Mucosa of gallbladder (tissue), 1 donor: ENCODE measurements at places on chromosomes 3 and 15. TPM values are rescaled to one million over a fixed set of nuclear protein-coding genes. Genes with fewer than 3 reads are reported as not detected.

The CX3CR1 gene
- 22.6 TPM for total RNA-seq

- no peak for DNase-seq
These were observed 32.6 kb downstream of the SEMA7A start for GRCh38 chr15:74400915-74401757.

The CPN2 gene
- 0.12 TPM for total RNA-seq

- DNase-seq, result no peak
These were observed 10.1 kb downstream of the KLF13 start for GRCh38 chr15:31336593-31337295.

The FGF12 gene
- 1.4 TPM for total RNA-seq

The AGBL1 gene
- total RNA-seq, result not detected

GRCh38 chr15:91061997-91062396 lies 38.1 kb upstream of the SV2B start:
- no peak for DNase-seq

DNA sequence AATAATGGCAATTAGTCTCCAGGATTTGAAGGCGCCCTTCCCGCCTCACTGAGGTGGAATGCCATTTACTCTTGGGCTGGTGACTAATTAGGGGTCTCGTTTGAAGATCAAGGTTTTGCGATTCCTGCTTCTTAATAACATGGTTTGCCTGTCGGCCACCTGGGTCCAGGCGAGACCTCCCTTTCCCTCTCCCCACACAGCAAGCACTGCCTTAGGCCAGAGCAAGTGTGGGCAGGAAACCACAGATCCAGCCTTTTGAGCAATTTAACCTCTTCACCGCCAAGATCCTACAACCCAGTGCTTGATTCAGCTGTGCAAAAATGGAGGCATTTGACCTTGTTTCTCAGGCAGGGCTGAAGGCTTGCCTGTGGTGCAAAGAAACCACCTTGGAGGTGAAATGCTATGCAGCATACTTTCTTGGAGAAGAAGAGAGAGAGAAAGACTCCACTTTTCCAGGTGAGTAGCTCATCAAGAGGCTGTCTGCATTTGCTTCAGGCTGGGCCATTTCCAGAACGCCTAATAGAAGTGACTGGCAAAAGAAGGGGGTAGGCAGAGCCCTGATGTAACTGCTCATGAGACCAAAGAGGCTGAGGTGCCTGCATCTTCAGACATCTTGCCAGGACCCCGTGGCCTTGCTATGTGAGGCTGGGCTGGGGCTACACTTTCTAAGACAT lies 34.1 kb upstream of the WNT5A start:
- no peak for DNase-seq

DNA sequence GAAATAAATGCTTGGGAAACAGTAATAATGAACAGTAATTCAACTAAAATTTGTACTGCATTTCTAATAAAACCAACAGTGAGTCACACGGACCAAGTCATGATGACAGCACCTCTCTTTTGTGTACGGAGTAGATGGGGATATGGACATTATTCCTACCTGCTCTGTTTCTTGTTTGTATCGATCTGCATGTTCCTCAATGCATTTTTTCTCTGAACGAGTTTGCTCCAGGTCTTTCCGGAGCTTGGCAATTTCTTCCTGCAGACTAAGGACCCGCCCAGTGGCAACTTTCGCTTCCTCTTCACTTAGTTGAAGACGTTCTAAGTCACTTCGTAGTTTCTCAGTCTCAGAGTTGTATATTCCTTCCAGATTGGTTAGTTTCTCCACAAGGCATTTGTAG lies 74.4 kb upstream of the MYO5C start:
- DNase-seq, result no peak

DNA sequence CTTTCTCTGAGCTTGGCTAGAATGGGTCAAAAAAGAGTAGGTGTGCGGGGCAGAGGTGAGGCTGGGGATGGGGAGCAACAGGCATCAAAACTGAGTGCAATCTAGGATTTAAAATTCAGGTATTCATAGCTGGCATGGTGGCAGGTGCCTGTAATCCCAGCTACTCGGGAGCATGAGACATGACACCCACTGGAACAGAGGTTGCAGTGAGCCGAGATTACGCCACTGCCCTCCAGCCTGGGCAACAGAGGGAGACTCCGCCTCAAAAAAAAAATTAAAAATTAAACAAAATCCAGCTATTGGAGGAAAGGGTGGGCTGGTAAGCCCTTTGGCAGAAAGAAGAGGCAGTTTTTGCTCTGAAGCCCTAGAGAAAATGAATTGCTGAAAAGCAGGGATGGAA lies 485.8 kb upstream of the PROK2 start:
- DNase-seq, result no peak

DNA sequence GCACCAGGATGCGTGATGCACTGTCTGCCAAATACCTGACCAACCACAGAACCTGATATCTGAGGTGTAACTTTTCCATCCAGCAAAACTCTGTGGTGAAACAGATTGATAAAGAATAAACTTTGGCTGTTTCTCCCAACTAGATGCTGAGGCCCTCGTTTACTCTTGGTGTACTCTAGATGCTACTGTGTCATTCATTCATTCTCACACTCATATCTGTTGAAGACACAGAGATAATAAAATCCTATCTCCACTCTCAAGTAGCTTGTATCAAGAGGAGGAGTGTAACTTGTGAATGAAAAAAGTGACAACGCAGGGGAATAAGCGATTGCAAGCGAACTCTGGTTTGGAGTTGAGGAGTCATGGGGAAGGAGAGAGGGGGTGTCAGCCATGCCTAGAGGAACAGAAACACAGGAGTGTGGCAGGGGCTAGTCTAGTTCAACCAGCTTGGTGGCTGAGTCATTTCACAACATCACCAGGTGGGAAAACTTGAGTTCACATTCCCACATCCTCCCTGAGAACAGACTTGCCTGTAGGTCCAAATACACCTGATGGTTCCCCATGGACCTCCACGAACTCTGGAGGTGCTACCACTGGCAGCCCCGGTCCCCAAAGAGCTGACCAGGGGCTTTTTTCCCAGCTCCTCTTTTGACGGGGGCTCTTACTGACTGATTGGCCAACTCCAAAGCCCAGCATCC lies 73.3 kb upstream of the SNRK start:
- no peak for DNase-seq

The ABHD2 gene
- 430 TPM for total RNA-seq

The KIF7 gene
- total RNA-seq, result 6.1 TPM

The DLL4 gene
- 7.2 TPM for total RNA-seq

DNA sequence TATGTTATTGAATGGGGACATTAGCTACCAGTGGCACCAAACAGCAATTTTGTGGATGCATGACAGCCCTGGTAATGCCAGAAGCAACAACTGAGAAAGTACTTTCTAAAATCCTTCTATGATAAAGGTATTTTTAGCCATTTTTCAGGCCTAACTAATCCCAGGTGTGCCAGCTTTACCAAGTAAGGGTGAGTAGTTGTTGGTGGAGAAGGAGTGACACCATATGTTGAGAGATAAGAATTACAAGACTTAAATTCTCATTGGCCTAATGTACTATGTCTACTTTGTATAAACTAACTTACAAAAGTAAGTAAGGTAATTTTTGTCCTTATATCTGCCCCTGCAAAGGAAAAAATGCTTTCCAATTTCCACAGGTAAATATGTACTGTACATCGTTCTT lies 4.1 kb upstream of the COX17 start:
- no peak for DNase-seq

- DNase-seq, result no peak
These were observed 233.1 kb upstream of the HES1 start for GRCh38 chr3:193902607-193903511.

DNA sequence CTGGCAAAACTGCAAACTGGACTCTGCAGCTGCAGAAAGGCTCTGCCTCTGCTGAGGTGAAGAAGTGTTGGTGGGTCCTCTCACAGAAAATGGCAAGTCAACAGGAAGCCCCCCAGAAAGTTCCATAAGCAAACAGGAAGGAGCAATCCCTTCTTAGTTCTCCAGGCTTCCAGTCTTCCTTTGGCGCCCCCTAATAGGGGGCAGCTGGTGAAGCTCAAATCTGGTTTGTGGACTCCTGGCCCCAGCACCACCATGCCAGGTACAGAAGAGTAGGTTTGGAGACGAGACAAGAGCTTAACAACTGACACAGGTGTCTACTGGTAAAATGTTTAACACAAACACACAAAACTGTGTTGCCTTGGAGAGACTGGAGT lies 35.5 kb downstream of the LEO1 start:
- no peak for DNase-seq

DNA sequence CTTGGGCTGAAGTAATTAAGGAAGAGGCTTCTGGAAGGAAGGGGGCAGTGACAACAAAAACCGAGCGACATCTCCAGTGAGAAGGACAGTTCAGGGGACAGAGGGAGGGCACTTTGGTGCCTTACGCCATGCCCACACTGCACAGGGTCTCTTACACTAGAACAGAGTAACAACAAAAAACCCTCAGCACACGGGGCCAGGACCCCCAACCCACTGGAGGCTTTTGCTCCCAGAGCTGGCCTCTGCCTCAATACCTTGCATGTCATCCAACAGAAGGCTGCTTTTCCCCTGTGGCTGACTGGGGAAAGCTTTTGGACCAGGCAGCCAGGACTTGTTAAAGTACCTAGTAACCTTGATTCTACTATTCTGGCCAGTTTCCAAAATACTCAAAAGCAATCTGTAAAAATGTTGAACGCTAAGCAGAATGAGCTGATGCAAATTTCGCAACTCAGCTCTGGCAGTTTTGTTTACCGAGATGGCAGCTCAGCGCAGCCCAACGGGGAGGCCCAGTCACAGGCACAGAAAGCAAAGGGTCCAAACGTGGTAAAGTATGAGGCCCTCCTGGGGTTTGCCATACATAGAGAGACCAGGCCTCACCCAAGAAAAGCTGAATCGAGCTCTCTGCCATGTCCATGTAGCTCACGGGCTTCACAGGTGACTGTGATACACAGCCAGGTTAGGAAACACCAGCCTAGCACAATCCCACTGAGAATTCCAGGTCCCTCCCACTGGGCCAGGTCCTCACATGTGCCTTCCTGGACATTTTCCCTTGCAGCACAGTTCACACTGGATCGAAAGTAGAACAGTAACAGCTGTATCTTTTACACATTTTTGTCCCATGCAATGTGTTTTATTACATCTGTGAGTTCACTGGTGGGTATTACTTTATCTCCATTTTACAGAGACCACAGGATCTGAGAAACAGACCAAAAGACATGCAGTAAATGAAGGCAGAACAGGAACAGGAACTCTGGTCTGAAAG lies 6.0 kb downstream of the CHCHD4 start:
- no peak for DNase-seq

- no peak for DNase-seq
These were observed 317.8 kb upstream of the C2CD4B start for GRCh38 chr15:62482785-62483429.

The CTXN2 gene
- 0.06 TPM for total RNA-seq

- DNase-seq, result no peak
These were observed 300.6 kb upstream of the KCNH8 start for GRCh38 chr3:18847583-18848197.

GRCh38 chr15:40197434-40197833 lies 36.6 kb downstream of the BUB1B start:
- no peak for DNase-seq

DNA sequence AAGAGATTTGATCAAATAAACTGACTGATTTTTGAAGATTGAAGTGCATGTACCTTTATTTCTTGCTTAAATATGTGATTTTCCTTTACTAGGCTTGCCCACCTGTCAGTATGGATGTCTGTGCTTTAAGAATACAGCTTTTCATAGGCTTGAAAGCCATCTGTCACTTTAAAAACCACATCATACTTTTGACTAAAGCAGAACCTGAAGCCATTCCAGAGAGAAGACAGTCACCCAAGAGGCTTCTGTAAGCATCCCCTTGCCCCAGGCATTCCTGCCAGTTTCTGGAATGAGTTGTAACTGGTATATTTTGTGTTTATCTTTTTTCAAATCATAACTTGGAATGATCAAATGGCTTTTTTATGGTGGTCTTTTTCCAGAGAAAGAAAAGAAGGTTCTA lies 24.0 kb downstream of the HPS3 start:
- DNase-seq, result no peak

DNA sequence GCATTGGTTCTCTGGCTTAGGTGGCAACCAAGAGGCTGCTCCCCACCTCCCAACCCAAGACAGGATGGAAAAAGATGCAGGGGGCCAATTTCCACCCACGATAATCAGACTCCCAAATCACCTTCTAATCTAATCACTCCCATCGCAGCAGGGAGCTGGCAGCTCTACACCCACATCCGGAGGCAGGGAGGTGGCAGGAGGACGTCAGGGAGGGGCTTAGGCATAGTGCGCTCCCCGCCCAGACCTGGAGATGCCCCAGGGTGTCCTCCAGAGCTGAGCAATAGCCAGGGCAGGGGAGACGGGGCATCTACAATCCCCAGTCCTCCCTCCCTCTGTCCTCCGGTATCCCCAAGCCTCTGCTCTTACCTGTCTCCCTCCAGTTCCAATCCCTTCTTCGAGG lies 70.5 kb upstream of the SEC13 start:
- no peak for DNase-seq

DNA sequence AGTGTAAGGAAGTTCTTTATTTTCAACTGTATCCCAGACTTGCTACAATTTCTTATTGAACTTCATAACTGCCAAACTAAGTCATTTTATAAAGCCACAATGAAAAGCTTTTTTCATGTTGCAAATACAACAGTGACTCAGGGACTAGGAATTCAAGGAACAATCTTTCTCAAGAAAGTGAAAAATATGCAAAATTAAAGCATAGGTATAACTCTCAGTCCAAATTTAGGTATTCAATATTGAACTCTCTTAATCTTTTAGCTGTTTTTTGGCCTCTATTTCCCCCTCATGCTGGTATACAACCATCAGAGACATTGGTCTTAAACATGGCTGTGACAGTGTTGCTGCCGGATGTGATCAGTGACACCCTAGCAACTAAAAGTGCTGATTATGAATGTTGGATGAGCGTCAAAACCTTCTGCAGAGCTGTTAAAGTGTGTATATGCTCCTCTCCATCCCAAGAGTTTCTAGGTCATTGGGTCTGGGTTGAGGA lies 476.9 kb downstream of the ZNF385D start:
- no peak for DNase-seq

The CFAP44 gene
- total RNA-seq, result 8.8 TPM

DNA sequence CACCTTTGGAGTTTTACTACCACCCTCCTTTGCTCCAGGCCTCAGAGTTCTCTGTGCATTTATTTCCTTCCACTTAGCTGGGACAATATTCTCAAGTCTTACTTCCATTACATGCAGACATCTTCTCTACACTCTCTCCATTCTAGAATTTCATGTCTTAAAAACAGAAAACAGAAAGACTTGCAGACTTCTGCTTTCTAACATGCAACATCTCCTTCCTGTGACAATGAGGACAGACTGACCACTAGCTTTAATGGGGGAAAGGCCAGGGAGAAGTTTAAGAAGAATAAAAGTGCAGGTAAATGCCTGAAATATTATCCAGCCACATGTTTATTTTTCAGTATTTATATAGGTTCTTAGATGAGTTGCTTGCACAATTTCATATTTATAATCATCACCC lies 17.1 kb upstream of the CSTA start:
- no peak for DNase-seq

The HDGFL3 gene
- 30.3 TPM for total RNA-seq

The GDPGP1 gene
- 12.6 TPM for total RNA-seq

The HTR3E gene
- total RNA-seq, result not detected

GRCh38 chr3:148845756-148846395 lies 18.3 kb downstream of the CPB1 start:
- DNase-seq, result no peak

GRCh38 chr15:70236341-70237086 lies 138.8 kb upstream of the TLE3 start:
- DNase-seq, result no peak

- DNase-seq, result peak; percentile 11
These were observed 90.2 kb downstream of the NTRK3 start for GRCh38 chr15:88166082-88166993.
